ENCODE measurements at places on chromosomes 4 and X. TPM values are rescaled to one million over a fixed set of nuclear protein-coding genes. Genes with fewer than 3 reads are reported as not detected.

GRCh38 chr4:22719218-22719617 lies 26.5 kb downstream of the GBA3 start:
- DNase-seq, result no peak

IL2 gene
- not detected for polyA plus RNA-seq

- DNase-seq, result no peak
Measured at GRCh38 chr4:19835429-19835828, 416.3 kb upstream of the SLIT2 start.

HSD17B13 gene
- 0.36 TPM for polyA plus RNA-seq

P2RY10 gene
- 0.11 TPM for polyA plus RNA-seq

DNA sequence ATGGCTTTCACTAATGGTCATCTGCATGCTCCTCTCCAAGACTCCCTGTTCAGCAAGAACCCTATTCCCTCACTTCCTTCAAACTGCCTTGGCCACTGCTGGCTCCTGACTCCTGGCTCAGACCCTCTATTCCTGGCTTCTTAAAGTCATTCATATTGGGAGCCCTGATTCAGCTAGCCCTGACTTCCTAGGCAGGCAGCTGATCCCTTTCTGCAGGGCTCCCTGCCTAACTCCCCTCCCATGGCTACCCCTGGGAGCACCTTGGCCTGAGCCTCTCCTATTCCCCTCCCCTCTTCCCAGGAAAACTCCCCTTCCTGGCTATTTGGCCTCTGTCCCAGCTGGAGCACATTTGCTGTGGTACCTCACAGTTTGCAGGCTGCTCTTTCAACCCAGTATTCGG lies 154.9 kb upstream of the PJA1 start:
- DNase-seq, result no peak

- DNase-seq, result no peak
Measured at GRCh38 chrX:40922307-40922706, 162.9 kb upstream of the USP9X start.

Measured in ovary (tissue), 10 donors.